ENCODE measurements at places on chromosomes 1 and 21.

DNA sequence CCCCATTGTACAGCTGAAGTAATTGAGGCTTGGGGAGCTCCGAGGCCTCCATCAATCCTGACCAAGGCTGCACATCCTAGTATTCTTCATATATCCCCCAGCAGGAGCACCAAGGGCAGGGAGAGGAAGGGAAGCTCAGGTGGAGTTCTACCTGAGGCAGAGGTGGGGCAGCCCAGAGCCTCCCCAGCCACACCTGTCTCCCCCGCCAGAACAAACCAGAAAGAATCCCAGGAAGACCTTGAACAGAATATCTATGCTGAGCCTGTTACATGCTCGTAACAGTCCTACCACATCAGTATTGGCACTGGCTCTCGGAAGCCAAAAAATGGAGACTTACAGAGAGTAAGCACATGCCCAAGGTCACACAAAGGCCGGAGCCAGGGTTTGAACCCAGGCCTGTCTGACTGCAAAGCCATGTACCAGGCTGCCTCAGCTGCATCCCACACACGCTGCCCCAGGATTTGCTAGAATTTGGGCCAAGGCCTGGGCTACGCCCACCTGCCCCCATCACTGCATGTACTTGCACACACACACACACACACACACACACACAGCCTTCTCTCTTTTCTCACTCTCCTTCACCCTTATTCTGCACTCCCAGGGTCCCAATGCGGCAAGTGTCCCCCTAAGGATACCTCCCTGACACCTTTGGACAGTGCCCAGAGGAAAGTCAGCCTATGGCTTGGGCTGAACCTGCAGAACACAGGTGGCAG lies 4.5 kb downstream of the E2F2 start:
- peaks cover 40% of the 10 kb centered on the region for H3K27me3 ChIP-seq
- no peak overlapping the region for H3K27ac ChIP-seq
- peaks cover 11% of the 10 kb centered on the region for H3K4me1 ChIP-seq
- H3K4me3 ChIP-seq = no peak overlapping the region

GRCh38 chr1:236524142-236524894 lies 536 bp downstream of the LGALS8 start:
- peak overlapping the region; percentile 89 for H3K27ac ChIP-seq
- peak; percentile 65 for DNase-seq

GRCh38 chr1:1014799-1015681 lies 1.7 kb downstream of the ISG15 start:
- H3K27ac ChIP-seq = peak overlapping the region; percentile 93
- no peaks in the 10 kb centered on the region for H3K36me3 ChIP-seq
- peak overlapping the region; percentile 70 for H3K4me3 ChIP-seq
- peaks cover 27% of the 10 kb centered on the region for H3K4me1 ChIP-seq
- no peak for DNase-seq

- H3K4me3 ChIP-seq = no peak overlapping the region
- H3K27me3 ChIP-seq = no peaks in the 10 kb centered on the region
- no peak for DNase-seq
- H3K36me3 ChIP-seq = no peaks in the 10 kb centered on the region
Observed at GRCh38 chr1:39819091-39819812, 30.6 kb upstream of the BMP8B start.

DNA sequence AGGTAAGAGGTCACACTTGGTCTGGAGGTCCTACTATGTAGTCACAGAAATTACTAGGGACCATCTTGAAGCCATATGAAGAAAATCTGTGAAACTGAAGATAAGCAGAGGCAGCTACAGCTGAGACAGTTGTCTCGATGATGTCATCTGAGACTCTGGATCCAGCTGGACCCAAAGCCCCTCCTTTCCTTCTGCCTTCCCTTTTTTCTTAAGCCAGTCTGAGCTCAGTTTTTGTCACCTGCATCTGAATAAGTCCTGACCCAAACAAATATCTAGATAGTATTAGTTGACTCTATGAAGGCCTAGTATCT lies 143.3 kb downstream of the ETS2 start:
- H3K27ac ChIP-seq = no peak overlapping the region
- H3K4me1 ChIP-seq = no peaks in the 10 kb centered on the region
- H3K4me3 ChIP-seq = no peak overlapping the region
- H3K27me3 ChIP-seq = no peaks in the 10 kb centered on the region

DNA sequence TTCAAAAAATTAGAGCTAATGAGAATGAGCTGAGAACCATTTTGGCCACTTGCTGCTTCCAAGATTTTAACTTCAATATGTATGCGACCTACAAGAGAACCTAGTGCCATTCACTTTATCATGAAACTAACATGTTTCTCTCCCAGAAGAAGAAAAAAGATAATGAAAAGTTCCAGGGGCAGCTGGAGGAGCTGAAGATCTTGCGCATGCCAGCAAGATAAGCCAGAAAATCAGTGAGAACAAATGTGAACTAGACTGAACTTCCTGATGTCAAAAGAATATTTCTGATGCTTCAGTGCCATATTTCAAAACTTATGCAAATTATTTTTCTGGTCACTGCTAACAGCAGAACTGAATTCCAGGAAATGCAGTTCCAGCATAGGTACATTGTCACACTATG lies 1265.1 kb downstream of the BRINP3 start:
- no peak overlapping the region for H3K27ac ChIP-seq
- H3K27me3 ChIP-seq = no peaks in the 10 kb centered on the region
- H3K4me1 ChIP-seq = no peaks in the 10 kb centered on the region
- no peak for DNase-seq
- H3K36me3 ChIP-seq = no peaks in the 10 kb centered on the region

- H3K27ac ChIP-seq = no peak overlapping the region
- no peaks in the 10 kb centered on the region for H3K27me3 ChIP-seq
- DNase-seq = no peak
- no peaks in the 10 kb centered on the region for H3K4me1 ChIP-seq
Observed at GRCh38 chr1:47469910-47470309, 32.1 kb downstream of the FOXD2 start.

GRCh38 chr1:43858324-43858723 lies 75.3 kb upstream of the ARTN start:
- H3K4me1 ChIP-seq = peaks cover 17% of the 10 kb centered on the region
- DNase-seq = peak; percentile 84
- H3K4me3 ChIP-seq = no peak overlapping the region
- H3K36me3 ChIP-seq = no peaks in the 10 kb centered on the region

DNA sequence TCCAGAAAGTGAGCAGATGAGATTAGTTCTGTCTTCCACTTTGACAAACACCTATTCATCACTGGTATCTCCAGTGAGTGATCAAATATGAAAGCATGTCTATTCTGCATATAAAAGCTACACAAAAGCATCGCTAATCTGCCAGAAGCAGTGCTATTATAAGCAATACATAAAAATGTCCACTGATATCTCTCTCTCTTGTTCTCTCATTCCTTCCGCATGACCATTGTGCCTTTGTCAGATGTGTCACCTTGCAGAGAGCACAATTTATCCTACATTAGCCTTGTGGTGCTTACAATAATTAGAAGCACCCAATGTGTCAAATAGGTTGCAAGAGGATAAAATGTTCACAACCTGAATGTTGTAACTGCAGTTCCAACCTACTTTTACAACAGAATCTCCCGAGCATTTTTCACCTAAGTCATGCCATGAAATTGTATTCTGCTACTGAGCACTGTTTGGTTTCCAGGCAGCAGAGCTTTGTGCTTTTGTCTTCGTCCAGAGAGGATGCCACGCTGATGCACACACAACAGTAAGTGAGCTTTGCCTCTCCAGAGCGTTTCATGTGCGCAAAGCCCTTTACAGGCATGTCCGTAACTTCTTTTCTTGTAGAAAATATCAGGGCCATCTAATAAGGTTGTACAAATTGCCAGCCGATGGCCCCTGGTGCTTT lies 198.7 kb upstream of the PLD5 start:
- H3K4me1 ChIP-seq = no peaks in the 10 kb centered on the region
- no peak overlapping the region for H3K4me3 ChIP-seq
- no peaks in the 10 kb centered on the region for H3K36me3 ChIP-seq
- H3K27me3 ChIP-seq = no peaks in the 10 kb centered on the region

DNA sequence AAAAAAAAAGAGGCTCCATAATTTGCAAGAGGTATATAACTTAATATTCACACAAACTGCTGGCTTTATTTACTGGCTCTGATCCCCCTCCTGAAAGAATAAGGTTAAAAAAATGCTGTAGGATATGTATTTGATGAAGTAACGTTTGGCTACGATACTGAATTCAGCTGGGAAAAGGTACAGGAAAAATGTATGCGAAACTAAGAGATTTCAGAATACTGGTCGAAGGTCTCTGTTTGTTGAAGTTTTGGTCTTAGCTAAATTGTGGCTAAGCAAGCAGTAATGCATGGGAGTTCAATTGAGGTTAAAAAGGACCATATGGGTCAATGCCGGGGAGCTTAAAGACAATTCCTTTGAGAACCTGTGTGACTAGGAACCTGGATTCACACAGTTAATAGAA lies 355.5 kb upstream of the NCAM2 start:
- DNase-seq = no peak
- H3K36me3 ChIP-seq = no peaks in the 10 kb centered on the region
- no peak overlapping the region for H3K4me3 ChIP-seq
- H3K4me1 ChIP-seq = no peaks in the 10 kb centered on the region

GRCh38 chr1:68147534-68148171 lies 84.7 kb downstream of the WLS start:
- H3K36me3 ChIP-seq = peaks cover 52% of the 10 kb centered on the region
- no peak for DNase-seq
- no peak overlapping the region for H3K27ac ChIP-seq
- H3K4me1 ChIP-seq = no peaks in the 10 kb centered on the region

- DNase-seq = peak; percentile 79
- H3K4me3 ChIP-seq = no peak overlapping the region
- no peaks in the 10 kb centered on the region for H3K36me3 ChIP-seq
- no peaks in the 10 kb centered on the region for H3K27me3 ChIP-seq
Observed at GRCh38 chr21:36120304-36120888, 14.5 kb upstream of the CBR3 start.

DNA sequence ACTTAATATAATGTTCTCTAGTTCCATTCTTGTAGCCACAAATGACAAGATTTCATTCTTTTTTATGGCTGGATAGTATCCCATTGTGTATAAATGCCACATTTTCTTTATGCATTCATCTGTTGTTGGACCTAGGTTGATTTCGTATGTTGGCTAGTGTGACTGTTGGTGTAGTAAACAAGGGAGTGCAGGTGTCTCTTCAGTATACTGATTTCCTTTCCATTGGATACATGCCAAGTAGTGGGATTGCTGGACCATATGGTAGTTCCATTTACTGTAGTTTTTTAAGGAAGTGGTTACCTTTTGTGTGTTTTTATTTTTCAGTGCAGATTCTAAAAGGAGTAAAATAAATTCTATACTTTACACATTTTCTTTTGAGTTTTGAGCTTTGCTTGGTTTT lies 5.7 kb downstream of the PARK7 start:
- no peak for DNase-seq
- no peak overlapping the region for H3K27ac ChIP-seq
- H3K27me3 ChIP-seq = no peaks in the 10 kb centered on the region
- H3K4me1 ChIP-seq = peaks cover 31% of the 10 kb centered on the region
- peaks cover 88% of the 10 kb centered on the region for H3K36me3 ChIP-seq

- no peaks in the 10 kb centered on the region for H3K36me3 ChIP-seq
- H3K4me1 ChIP-seq = no peaks in the 10 kb centered on the region
- DNase-seq = no peak
- no peaks in the 10 kb centered on the region for H3K27me3 ChIP-seq
- H3K4me3 ChIP-seq = no peak overlapping the region
Observed at GRCh38 chr1:19582318-19582717, 61.8 kb upstream of the NBL1 start.

DNA sequence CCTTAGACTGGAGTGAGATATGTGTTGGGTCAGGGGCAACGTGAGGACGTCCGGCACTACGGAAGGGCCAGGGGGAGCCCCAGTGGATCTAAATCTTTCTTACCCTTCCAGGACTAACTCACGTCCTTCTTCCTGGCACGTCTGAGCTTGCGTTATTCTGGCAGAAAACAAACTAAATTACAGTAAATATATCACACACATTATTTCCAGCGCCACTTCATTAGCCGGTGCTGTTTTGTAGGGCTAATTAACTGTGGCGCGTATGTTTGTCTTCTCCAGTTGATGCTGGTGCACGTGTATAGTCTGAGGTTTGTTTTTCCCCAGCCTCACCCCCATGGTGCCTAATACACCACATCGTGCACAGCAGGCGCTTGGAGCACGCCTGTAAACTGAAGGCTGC lies 59.2 kb downstream of the TLR5 start:
- H3K4me1 ChIP-seq = peaks cover 55% of the 10 kb centered on the region
- no peaks in the 10 kb centered on the region for H3K27me3 ChIP-seq
- DNase-seq = no peak
- no peak overlapping the region for H3K4me3 ChIP-seq
- no peaks in the 10 kb centered on the region for H3K36me3 ChIP-seq

DNA sequence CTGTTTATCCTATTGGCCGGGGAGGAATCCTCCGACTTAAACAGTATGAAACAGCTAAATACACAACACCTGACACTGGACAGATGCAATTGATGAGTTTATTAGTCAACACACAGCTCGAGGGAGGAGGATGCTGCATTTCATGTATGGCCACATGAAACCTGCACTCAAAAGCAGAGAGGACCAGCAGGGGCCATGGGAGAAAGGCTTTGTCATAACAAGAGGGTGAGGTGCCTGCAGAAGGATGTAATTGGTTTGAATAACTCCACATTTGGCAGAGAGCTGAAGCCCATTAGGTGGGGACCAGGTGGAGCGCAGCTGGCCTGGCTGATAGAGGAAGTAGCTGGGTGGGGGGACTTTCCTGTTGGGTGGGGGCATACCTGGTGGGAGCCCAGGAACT lies 599.1 kb downstream of the PTPRU start:
- H3K36me3 ChIP-seq = no peaks in the 10 kb centered on the region
- H3K4me1 ChIP-seq = no peaks in the 10 kb centered on the region
- no peak overlapping the region for H3K4me3 ChIP-seq

DNA sequence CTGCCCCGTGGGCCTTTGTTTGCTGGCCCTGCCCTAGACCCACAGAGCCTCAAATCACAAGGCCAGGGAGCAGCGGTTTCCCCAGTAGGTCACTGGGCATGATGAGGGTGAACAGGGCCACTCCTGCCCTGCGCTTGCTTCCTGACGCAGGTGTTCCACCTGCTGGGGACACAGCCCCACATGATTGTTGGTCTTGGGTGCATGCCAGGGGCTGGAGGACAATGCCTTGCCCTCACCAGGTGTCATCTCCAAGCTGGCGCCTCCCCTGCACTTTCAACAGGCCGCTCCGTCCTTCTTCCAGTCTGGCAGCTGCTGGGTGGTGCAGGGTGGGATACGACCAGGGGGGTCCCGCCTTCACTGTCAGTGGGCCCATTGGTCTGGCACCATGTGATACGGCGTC lies 24.3 kb downstream of the IL10RB start:
- H3K27me3 ChIP-seq = no peaks in the 10 kb centered on the region
- peaks cover 19% of the 10 kb centered on the region for H3K36me3 ChIP-seq
- no peak overlapping the region for H3K4me3 ChIP-seq
- H3K27ac ChIP-seq = no peak overlapping the region

- no peaks in the 10 kb centered on the region for H3K36me3 ChIP-seq
- peak overlapping the region; percentile 31 for H3K27ac ChIP-seq
- DNase-seq = no peak
- H3K4me1 ChIP-seq = peaks cover 44% of the 10 kb centered on the region
- H3K4me3 ChIP-seq = no peak overlapping the region
Observed at GRCh38 chr1:164671323-164671965, 112.5 kb downstream of the PBX1 start.

- no peak overlapping the region for H3K4me3 ChIP-seq
- no peak overlapping the region for H3K27ac ChIP-seq
- no peaks in the 10 kb centered on the region for H3K27me3 ChIP-seq
- H3K4me1 ChIP-seq = peaks cover 4% of the 10 kb centered on the region
Observed at GRCh38 chr1:244325056-244325758, 126.5 kb downstream of the ADSS2 start.

- H3K36me3 ChIP-seq = no peaks in the 10 kb centered on the region
- no peak for DNase-seq
- H3K4me3 ChIP-seq = no peak overlapping the region
- no peaks in the 10 kb centered on the region for H3K27me3 ChIP-seq
- H3K4me1 ChIP-seq = no peaks in the 10 kb centered on the region
Observed at GRCh38 chr1:194865383-194865782, 1679.0 kb upstream of the B3GALT2 start.

- no peaks in the 10 kb centered on the region for H3K36me3 ChIP-seq
- no peaks in the 10 kb centered on the region for H3K4me1 ChIP-seq
- no peak overlapping the region for H3K4me3 ChIP-seq
Observed at GRCh38 chr21:21076491-21076890, 78.3 kb downstream of the NCAM2 start.

All from sigmoid colon (tissue), 7 donors.